A549 treated with ZK216348 at 1 μM for 4 hours (cell line): ENCODE measurements at places on chromosomes 5 and 9. TPM values are rescaled to one million over a fixed set of nuclear protein-coding genes. Genes with fewer than 3 reads are reported as not detected.

The SPINK6 gene
- 0.52 to 1.7 TPM (median 0.65 TPM) in 3 of 5 replicates, not detected in the others for total RNA-seq

The DAB2 gene
- total RNA-seq, result 8.5 to 12.0 TPM (median 10.4 TPM) in 5 replicates

The KCNMB1 gene
- not detected in 5 replicates for total RNA-seq

The IER5L gene
- total RNA-seq, result 21.5 to 65.8 TPM (median 62.4 TPM) in 5 replicates

The ATP10B gene
- total RNA-seq, result not detected in 5 replicates

The LCN10 gene
- not detected in 5 replicates for total RNA-seq

The PCDHA6 gene
- total RNA-seq, result 0.04 to 0.12 TPM (median 0.12 TPM) in 3 of 5 replicates, not detected in the others

The CDX1 gene
- not detected in 5 replicates for total RNA-seq

The AGXT2 gene
- total RNA-seq, result not detected in 5 replicates

The PCDHGA4 gene
- 0.11 to 0.23 TPM (median 0.17 TPM) in 5 replicates for total RNA-seq

The CBY3 gene
- not detected in 5 replicates for total RNA-seq

The FOXD4L6 gene
- not detected in 5 replicates for total RNA-seq

The CARTPT gene
- total RNA-seq, result not detected in 5 replicates

The BRINP1 gene
- total RNA-seq, result 0.16 to 0.27 TPM (median 0.23 TPM) in 5 replicates

The GPX3 gene
- total RNA-seq, result 12.1 to 20.9 TPM (median 17.2 TPM) in 5 replicates

The CHD1 gene
- 22.5 to 46.4 TPM (median 26.7 TPM) in 5 replicates for total RNA-seq

The SLC31A1 gene
- 17.9 to 22.7 TPM (median 18.5 TPM) in 5 replicates for total RNA-seq

The PPP3R2 gene
- not detected in 5 replicates for total RNA-seq

The ANKRD31 gene
- total RNA-seq, result 0.05 to 0.08 TPM (median 0.06 TPM) in 5 replicates

The LRRC19 gene
- total RNA-seq, result not detected in 5 replicates

The WDR38 gene
- total RNA-seq, result 0.13 to 0.19 TPM (median 0.19 TPM) in 3 of 5 replicates, not detected in the others

The ERMP1 gene
- 17.7 to 23.2 TPM (median 18.7 TPM) in 5 replicates for total RNA-seq

The CLIC3 gene
- total RNA-seq, result 2.2 to 4.2 TPM (median 3.7 TPM) in 5 replicates

The PCDHA1 gene
- 0.14 to 0.48 TPM (median 0.19 TPM) in 5 replicates for total RNA-seq

The POLR3G gene
- total RNA-seq, result 9.2 to 19.3 TPM (median 17.2 TPM) in 5 replicates

The TMC1 gene
- 0.08 to 0.19 TPM (median 0.14 TPM) in 3 of 5 replicates, not detected in the others for total RNA-seq

The SHLD3 gene
- 1.6 to 3.5 TPM (median 2.1 TPM) in 5 replicates for total RNA-seq

The NUTM2G gene
- not detected in 5 replicates for total RNA-seq

The NTRK2 gene
- 0.02 to 0.05 TPM (median 0.04 TPM) in 3 of 5 replicates, not detected in the others for total RNA-seq

The ZDHHC21 gene
- total RNA-seq, result 0.85 to 3.2 TPM (median 2.4 TPM) in 5 replicates

The GABRA6 gene
- not detected in 5 replicates for total RNA-seq

The TTC16 gene
- total RNA-seq, result 0.05 TPM in 1 of 5 replicates, not detected in the others

The FGD3 gene
- total RNA-seq, result 0.13 to 0.36 TPM (median 0.17 TPM) in 5 replicates

The PLEKHG4B gene
- 0.50 to 1.7 TPM (median 1.0 TPM) in 5 replicates for total RNA-seq
